ENCODE measurements at places on chromosomes 7 and 10.

DNA sequence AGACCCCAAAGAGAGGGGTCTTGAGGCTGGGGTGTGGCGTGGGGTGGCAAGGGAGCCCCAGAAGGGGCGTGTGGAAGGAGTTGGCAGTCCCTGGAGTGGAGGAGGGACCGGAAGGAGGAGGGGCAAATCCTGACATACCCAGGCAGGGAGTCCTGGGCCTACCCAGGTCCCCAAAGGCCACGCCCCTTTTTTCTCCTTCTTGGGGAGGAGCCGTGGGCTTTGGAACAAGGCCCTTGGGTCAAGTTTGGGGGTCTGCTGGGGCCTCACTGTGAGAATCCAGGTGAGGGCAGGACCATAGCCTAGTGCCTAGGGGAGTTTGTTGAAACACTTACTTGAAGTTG, 1.2 kb upstream of the SMARCD3 start:
- no peak overlapping the region for H3K4me3 ChIP-seq
- H3K4me1 ChIP-seq, result peaks cover 29% of the 10 kb centered on the region
- H3K36me3 ChIP-seq, result no peaks in the 10 kb centered on the region
- no peak for DNase-seq
- no peak overlapping the region for H3K27ac ChIP-seq
- H3K27me3 ChIP-seq, result peaks cover 33% of the 10 kb centered on the region

DNA sequence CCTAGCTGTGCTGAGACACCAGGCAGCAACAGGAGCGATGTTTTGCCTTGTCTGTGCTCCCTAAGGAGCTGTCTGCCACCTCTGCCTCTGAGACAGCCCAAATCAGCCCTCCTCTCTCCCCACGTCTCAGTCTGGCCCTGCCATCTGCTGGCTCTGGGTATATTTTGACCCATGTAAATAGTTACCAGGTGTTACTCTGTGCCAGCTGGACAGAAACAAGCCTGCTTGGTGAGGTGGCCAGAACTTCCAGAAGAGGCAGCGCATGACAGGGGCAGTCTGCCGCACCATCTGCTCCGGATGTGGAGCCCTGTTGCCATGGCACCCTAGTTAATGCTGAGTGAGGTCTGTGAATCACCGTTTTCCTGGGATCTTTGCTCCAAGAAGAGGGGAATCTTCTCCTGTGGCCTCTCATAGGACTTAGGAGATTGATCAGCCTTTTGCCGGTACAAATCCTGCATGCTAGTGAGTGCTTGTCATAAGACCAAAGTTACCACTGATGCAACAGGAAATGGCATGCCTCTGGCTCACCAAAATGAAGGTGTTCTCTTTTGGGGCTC, 31.8 kb downstream of the GSTO2 start:
- H3K4me1 ChIP-seq, result no peaks in the 10 kb centered on the region
- no peaks in the 10 kb centered on the region for H3K36me3 ChIP-seq
- no peak overlapping the region for H3K4me3 ChIP-seq

DNA sequence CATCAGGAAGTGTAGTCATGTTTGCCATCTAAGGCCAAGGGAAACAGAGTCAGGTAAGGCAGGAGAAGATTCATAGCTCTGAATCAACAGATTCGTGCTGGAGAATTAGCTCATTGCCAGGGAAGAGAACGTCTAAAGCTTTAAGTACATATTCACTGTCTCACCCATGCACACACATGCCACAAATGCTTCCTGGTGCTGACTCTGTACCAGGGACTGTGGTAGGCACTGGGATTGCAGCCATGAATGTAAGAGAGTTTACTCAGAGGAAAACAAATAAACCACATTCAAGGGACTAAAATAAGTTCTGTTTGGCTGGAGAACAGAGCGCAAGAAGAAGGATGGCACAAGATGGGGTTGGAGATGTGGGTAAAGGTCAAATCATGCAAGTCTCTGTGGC, 89.8 kb upstream of the HPS1 start:
- no peaks in the 10 kb centered on the region for H3K27me3 ChIP-seq
- no peaks in the 10 kb centered on the region for H3K4me1 ChIP-seq
- DNase-seq, result no peak
- no peak overlapping the region for H3K27ac ChIP-seq
- no peaks in the 10 kb centered on the region for H3K36me3 ChIP-seq
- H3K4me3 ChIP-seq, result no peak overlapping the region

- DNase-seq, result no peak
- H3K4me3 ChIP-seq, result no peak overlapping the region
- H3K4me1 ChIP-seq, result no peaks in the 10 kb centered on the region
- H3K27ac ChIP-seq, result no peak overlapping the region
Observed at GRCh38 chr10:75660823-75661222, 229.4 kb downstream of the LRMDA start.

DNA sequence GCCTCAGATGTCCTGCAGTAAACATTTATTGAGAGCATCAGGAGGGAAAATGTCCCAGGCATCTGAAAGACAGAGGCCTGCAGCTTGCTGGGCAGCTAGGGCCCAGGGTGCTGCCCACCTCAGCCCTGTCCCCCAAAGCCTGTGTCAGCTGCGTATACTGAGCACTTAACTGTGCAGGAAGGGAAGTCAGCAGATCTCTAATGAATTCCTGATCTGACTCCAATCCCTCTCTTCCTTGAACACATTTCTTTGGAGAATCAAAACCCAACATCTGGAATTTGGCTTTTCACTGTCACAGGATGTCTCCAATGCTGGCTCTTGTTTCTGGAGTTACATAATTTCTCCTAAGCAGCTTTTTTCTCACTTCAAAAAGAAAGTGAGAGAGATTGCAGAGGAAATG, 364.7 kb upstream of the NFE2L3 start:
- H3K27me3 ChIP-seq, result no peaks in the 10 kb centered on the region
- no peaks in the 10 kb centered on the region for H3K4me1 ChIP-seq
- no peak overlapping the region for H3K4me3 ChIP-seq
- no peaks in the 10 kb centered on the region for H3K36me3 ChIP-seq

DNA sequence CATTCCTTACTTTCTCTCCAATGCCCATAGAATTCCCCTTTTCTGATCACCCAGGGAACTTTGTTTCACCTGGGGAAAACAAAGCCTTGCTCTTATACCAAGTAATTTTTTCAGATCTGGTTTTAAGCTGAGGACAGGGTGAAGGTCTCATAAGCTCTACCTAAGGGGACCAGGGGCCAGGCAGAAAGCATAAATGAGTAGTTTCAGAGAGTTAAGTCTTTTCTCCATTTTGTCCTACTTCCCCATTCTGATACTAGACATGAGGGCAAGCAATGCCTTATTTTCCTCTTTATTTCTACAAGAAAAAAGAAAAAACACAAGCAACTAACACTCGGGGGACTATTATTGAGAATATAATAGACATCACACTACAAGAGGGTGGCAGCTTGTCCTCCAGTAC, 2.9 kb downstream of the AKR1D1 start:
- H3K36me3 ChIP-seq, result no peaks in the 10 kb centered on the region
- H3K4me3 ChIP-seq, result no peak overlapping the region
- H3K27me3 ChIP-seq, result no peaks in the 10 kb centered on the region
- H3K27ac ChIP-seq, result no peak overlapping the region
- H3K4me1 ChIP-seq, result no peaks in the 10 kb centered on the region
- DNase-seq, result no peak

GRCh38 chr10:62887642-62888041, 71.5 kb upstream of the EGR2 start:
- no peaks in the 10 kb centered on the region for H3K4me1 ChIP-seq
- H3K4me3 ChIP-seq, result no peak overlapping the region
- no peak for DNase-seq

GRCh38 chr7:80832006-80832405, 86.8 kb downstream of the SEMA3C start:
- no peaks in the 10 kb centered on the region for H3K36me3 ChIP-seq
- no peak overlapping the region for H3K27ac ChIP-seq
- no peaks in the 10 kb centered on the region for H3K27me3 ChIP-seq
- H3K4me1 ChIP-seq, result no peaks in the 10 kb centered on the region

DNA sequence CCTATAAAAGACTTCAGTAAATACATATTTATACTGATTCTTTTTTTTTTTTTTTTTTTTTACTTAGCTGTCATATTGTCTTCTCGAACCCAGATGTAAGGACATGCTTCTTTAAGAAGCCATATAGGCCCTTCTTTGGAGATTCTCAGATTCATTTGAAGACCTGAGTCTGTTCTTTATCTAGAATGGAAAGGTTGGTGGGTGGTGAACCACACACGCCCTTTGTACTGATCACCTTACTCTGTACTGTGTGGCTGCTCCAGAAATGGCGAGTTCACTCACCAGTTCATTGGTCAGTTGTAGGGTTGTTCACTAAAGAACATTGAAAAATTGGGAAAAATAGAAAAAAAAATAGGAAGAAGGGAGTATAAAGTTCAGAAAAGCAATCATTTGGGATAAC, 32.5 kb downstream of the LANCL2 start:
- DNase-seq, result no peak
- no peaks in the 10 kb centered on the region for H3K4me1 ChIP-seq
- H3K4me3 ChIP-seq, result no peak overlapping the region
- no peaks in the 10 kb centered on the region for H3K36me3 ChIP-seq

GRCh38 chr7:29478226-29478625, 85.4 kb upstream of the PRR15 start:
- H3K4me3 ChIP-seq, result no peak overlapping the region
- H3K27me3 ChIP-seq, result no peaks in the 10 kb centered on the region
- no peak for DNase-seq
- no peaks in the 10 kb centered on the region for H3K36me3 ChIP-seq

DNA sequence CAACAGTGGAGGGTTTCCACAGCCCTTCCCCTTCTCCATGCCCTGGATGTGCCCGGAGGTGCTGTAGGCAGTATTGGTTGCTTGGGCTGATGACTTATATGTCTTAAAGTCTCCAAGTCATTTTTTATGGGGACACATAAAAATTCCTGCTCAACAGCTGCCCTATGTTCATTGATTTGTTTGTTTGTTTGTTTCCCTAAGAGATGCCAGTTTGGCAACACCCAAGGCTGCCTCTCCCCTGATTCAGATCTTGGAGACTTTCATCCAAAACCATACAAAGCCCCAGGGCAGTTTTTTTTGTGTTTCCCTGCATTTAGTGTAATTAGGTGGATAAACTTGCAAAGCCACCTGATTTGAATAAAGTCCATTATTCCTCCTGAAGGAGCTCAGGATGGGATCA, 115.3 kb downstream of the PLPP4 start:
- no peak overlapping the region for H3K27ac ChIP-seq
- no peaks in the 10 kb centered on the region for H3K36me3 ChIP-seq
- H3K27me3 ChIP-seq, result no peaks in the 10 kb centered on the region
- no peak for DNase-seq
- H3K4me3 ChIP-seq, result no peak overlapping the region
- no peaks in the 10 kb centered on the region for H3K4me1 ChIP-seq

DNA sequence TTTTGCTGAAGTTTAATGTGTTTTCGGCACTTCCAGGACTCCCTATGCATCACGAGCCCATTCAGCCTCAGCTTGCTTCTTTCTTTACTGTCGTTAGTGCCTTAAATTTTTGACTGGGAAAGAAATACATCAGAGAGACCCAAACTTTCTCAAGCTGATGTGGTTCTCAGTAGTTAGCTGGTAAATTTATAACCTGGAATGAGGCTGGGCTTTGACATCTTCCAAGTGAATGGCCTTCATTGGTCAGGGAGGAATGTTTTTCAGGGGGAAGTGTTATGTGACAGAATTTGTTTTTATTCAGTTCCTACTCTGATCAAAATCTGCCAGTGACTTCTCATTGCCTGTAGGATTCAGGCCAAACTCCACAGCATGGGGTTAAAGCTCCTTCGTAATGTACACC, 296.9 kb downstream of the SORCS3 start:
- no peaks in the 10 kb centered on the region for H3K36me3 ChIP-seq
- H3K4me3 ChIP-seq, result no peak overlapping the region
- H3K4me1 ChIP-seq, result no peaks in the 10 kb centered on the region
- no peak overlapping the region for H3K27ac ChIP-seq

DNA sequence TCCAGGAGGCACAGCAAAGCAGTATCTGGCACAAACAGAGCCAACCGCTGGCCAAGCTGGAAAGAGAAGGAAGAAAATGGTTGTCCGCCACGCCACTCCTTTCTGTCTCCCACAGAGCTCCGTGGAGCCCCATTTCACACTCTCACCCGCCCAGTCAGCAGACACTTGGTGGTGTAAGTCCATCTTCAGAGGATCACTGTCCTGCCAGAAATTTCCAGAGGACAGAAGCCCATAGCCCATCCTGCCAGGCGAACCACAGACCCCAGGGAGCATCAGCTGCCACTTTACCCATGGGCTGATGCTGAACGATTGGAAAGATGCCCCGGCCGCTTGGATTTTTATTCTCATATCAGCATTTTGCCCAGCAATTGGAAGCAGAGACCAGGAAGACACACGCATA, 144.7 kb upstream of the LYZL2 start:
- no peak for DNase-seq
- H3K4me3 ChIP-seq, result no peak overlapping the region
- no peak overlapping the region for H3K27ac ChIP-seq
- no peaks in the 10 kb centered on the region for H3K27me3 ChIP-seq

DNA sequence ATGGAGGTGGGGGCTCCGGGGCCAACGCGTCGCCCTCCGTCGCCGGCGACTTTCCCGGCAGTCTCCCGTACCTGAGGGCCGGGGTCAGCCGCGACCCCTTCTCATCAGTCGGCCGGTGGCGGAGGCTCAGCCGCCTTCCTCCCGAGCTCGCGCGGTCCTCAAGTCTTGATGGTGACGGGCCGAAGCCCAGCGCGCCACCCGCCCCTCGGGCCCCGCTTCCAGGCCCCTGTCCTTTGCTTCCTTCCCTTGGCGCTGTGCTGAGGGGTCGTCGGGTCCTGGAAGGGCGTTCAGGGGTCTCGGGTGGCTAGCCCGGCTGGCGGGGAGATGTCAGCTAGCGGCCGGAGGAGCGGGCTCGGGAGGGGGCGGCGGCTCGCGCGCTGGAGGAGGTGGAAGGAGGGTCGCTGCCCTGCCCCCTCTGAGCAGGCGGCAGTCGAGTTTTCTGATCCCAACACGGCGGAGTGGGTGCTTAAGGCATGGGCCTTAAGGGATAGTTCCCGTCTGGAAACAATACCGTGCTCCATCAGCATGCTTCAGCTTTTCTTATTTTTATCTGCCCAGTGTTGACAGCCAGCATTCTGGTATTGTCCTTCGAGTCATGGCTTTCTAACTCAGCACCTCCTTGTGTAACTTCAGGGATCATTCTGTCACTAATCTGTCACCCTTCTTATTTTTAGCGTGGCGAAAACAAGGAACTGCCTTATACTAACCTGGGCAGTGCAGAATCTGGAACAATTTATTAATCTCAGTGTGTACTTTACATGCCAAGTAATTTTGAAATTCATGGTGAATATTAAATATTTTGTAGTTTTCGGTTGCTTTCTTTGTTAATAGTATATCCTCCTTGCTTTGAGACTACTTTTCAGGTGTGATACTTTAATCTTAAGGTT, 748 bp downstream of the PHTF2 start:
- DNase-seq, result no peak
- H3K27ac ChIP-seq, result peak overlapping the region; percentile 76
- H3K4me1 ChIP-seq, result peaks cover 34% of the 10 kb centered on the region
- H3K36me3 ChIP-seq, result no peaks in the 10 kb centered on the region
- H3K27me3 ChIP-seq, result no peaks in the 10 kb centered on the region

- peak overlapping the region; percentile 76 for H3K4me3 ChIP-seq
- no peaks in the 10 kb centered on the region for H3K36me3 ChIP-seq
- peak; percentile 62 for DNase-seq
- H3K4me1 ChIP-seq, result peaks cover 29% of the 10 kb centered on the region
Observed at GRCh38 chr10:110209454-110209925, 2.1 kb downstream of the MXI1 start.
